ENCODE measurements at places on chromosomes 6 and 20. TPM values are rescaled to one million over a fixed set of nuclear protein-coding genes. Genes with fewer than 3 reads are reported as not detected.

- no peak for DNase-seq
Observed at GRCh38 chr6:2187826-2188225, 57.6 kb downstream of the GMDS start.

- no peak for DNase-seq
Observed at GRCh38 chr6:31048099-31048498, 37.8 kb downstream of the MUC22 start.

GRCh38 chr20:855466-856360 lies 22.2 kb downstream of the FAM110A start:
- no peak for DNase-seq

GRCh38 chr20:12597551-12597950 lies 411.2 kb upstream of the SPTLC3 start:
- DNase-seq, result no peak

- DNase-seq, result no peak
Observed at GRCh38 chr6:131048459-131048858, 14.6 kb downstream of the EPB41L2 start.

The GPX5 gene
- total RNA-seq, result not detected
